ENCODE measurements at places on chromosomes 2 and 18.
A peak's percentile ranks its signal among the peaks of the same experiment; 100 is the strongest.

DNA sequence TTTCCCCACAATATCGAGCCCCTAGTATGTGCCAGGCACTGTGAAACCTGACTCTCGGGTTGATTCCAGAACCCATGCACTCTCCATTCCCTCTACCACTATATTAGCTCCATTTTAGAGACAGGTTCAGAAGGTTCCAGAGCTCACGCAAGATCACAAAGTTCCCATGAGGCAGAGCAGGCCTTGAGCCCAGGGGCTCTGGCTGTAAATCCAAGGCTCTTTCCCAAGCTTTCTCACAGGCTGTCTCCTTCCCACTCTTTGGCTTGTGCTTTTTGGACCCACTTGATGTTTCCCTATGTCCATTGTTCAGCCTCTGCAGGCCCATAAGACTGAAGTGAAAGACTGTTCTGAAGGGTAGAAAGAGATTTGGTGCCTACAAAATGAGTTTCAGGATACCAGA, 15.7 kb downstream of the KIAA2012 start:
- DNase-seq, result no peak

GRCh38 chr2:63792530-63792929, 49.2 kb upstream of the UGP2 start:
- DNase-seq, result no peak

DNA sequence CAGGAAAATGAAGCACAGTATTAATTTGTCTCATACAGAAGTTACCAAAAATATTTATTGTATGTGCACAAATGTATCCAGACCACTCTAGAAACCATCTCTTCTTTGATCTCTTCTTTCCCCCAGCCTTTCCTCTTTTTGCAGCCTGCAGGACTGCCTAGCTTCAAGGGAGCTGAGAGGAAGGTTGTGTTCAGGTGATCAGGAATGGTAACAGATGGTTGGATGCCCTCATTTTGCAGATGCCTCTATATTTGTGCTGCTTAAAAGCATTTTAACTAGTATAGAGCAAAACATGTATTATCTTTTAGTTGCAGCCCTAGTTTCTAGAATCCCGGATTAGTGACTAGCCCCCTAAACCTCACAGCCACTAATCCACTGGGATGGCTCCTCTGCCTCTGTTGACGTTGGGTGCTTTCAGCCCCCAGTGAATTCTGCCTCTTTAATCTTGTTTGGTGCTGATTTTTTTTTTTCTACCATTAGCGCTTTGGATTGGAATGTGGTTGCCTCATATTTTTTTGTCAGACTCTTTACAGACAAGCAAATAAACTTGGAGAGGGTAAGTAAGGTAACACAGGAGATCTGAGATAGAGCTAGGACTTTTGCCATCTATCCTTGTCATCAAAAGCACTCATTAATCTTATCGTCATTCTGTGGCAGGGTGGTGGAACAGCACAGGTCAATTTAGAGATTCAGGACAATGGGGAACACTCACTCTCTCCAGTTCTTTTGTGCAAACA, 103.8 kb upstream of the NDUFV2 start:
- peak; percentile 38 for DNase-seq

- DNase-seq, result no peak
These were observed 91.6 kb downstream of the TTC27 start for GRCh38 chr2:32719430-32719829.

GRCh38 chr2:208426412-208427045, 19.9 kb downstream of the PTH2R start:
- DNase-seq, result no peak

DNA sequence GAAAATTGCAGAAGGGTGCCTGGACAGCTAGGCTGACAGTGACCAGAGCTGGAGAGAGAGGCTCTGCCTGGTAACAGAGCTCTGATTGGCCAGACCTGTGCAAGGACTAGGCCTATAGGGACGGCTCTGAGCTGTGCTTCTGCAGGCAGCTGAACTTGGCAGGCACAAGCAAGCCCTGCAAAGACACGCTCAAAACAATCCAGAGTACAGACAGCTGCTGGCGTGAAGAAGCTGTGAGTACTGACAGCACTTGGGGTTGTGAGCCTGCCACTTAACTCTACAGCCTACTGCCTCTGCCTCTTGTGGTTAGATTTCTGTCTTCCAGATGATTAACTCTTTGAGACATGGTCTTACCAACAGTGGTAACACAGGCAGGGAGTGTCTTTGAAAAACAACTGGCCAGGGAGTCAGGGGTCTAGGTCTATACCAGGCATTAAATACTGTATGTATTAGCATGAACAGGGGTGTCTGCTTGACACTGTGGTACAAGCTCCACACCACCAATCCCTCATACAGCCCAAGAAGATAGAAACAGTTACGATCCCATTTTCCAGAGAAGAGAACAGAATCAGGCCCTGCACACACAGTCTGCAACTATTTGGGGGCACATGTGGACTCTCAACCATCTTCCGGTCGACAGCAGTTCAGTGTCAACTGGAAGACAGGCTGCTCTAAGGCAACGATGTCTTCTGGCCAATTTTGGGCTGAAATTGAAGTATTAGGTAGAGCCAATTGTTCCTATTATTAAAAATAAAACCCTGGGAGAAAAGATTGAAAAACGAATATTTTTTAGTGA, 568.4 kb downstream of the TNS1 start:
- DNase-seq, result peak; percentile 61

DNA sequence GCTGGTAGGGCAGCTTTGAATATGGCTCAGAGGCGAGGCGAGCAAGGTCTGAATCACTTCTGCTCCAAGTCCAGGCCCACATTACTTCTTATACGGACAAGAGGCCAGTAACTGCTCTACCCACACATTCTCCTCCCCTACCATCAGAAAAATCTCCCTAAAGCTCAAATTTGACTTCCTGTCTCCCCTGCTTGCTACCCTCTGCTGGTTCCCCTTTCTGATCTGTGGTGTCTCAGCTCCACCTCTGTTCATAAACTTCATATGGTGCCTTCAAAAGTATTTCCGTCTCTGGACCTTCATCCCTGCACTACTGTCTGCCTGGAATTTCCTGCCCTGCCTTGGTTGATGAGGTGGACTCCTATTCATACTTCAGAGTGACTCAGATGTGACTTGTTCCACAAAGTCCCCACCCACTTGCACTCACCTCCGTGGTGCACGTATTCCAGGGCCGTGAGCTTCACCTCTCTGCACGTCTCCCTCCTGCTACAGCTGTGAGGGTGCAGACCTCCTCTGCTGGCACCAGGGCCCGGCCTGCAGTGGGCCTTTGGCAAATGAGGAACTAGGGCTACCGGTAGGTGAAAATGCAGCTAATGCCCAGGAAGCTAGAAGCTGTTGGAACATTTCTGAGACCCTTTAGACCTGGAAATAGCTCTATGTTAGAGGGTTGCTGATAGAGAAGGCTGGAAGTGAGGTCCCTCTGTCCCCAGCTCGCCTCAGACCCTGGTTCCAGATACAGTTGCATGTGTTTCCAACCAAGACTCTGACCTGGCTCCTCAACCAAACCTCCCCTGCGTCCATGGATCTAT, 24.6 kb upstream of the KCMF1 start:
- DNase-seq, result no peak

GRCh38 chr2:96954011-96954846, 32.2 kb downstream of the FAM178B start:
- no peak for DNase-seq

- DNase-seq, result no peak
These were observed 891.6 kb upstream of the ZEB2 start for GRCh38 chr2:145411493-145411892.

DNA sequence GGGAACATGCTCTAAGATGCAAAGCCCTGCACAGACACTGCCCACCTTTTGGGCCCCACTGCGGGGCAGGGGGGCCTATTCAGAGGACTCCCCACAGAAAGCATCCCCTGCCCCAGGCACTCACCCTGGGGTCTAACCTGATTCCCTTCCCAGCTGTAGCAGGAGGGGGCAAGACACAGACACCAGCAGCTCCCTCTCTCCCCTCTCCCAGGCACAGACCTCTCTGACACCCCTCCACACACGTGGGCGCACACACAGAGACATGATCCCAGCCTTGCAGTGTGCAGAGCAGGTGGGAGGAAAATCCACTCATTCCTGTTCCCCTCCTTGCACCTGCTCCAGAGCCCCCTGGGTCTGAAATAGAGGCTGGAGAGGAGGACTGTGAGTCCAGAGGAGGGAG, 10.7 kb downstream of the TNS1 start:
- DNase-seq, result no peak

DNA sequence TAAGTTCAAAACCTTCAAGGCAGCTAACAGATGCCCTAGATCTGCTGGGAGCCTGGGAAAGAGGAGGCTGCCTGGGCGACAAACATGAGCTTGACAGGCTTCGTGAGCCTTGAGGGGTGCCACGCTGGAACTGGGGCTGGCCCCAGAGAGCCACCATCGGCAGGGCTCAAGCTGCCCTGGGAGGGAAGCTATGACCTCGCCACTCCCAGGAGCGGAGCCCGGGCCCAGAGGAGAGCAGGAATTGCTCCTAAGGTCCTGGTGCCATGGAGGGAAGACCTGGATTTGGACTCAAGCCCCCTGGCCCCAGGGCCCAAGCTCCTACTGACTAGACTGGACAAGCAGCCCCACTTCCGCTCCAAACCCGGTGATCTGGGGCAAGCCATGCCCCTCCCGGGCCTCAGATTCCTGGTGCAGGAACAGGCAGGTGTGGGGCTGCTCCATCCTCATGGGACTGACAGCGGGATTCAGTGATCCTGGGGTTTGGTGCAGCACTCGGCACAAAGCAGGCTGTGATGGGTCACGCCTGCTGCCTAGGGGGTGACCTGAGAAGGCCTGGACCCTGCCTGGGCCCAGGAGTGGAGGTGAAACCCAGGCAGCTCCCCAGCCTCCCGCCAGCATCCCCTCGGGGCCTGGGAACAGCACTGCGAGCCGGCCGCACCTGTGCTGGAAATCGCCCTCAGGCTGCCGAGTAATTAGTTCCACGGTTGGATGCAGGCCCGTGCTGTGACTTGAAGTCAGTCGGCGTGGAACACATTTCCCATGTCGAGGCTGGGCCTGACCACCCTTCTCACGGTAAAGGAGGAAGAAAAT, 246.9 kb downstream of the NDUFA10 start:
- no peak for DNase-seq

GRCh38 chr2:224885291-224885690, 157.0 kb downstream of the DOCK10 start:
- DNase-seq, result no peak

- DNase-seq, result no peak
These were observed 112.6 kb upstream of the YPEL5 start for GRCh38 chr2:30034052-30034775.

DNA sequence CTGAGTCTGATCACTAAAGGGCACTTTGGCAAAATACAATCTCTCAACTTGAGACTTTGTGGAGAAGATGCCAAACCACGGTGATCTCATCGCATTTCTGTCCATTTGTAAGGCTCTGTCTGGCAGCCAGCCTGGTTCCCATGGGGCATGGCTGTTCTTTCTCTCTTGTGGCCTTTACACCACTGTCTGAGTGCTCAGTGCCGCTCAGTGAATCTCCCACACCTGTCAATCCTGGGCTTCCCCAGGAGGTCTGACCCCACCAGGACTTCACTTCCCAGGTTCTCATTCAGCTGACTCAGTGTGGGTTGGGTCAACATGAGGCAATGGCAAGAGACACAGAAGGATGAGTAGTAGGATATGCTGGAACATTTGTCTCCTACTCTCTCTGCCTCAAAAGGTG, 96.8 kb upstream of the TRIB2 start:
- no peak for DNase-seq

- no peak for DNase-seq
These were observed 52.8 kb downstream of the CLASP1 start for GRCh38 chr2:121596221-121597080.

DNA sequence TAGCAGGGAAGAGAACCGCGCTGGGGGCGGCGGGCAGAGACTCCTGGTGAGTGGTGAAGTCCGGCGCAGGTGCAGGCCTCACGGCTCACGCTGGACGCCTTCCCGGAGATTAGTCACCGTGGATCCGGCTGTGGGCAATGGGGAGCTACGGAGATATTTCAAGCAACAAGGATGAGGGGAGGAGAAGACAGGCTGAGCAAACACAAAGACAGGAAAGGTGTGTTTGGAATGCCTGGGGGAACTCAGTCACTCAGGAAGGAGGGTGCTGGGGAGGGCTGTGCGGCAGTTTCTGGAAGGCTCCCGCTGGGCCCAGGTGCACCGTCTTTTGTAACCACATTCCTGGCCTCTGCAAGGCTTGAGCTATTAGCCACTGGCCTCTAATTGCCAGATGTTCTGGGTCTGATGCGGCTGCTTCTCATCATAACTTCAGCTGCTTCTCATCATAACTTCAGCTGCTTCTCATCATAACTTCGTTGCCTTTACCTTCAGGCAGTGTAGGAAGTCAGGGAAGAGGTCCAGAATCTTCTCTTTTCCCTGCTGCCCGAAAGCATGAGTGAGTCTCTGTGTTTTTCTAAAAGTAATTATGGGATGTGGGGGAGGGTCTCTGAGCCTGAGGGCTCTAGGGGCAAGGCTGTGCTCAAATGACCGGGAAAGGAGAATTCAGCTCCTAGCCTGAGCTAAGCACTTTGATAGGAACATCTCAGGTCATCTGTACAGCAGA, 118.9 kb downstream of the PXDN start:
- DNase-seq, result no peak

DNA sequence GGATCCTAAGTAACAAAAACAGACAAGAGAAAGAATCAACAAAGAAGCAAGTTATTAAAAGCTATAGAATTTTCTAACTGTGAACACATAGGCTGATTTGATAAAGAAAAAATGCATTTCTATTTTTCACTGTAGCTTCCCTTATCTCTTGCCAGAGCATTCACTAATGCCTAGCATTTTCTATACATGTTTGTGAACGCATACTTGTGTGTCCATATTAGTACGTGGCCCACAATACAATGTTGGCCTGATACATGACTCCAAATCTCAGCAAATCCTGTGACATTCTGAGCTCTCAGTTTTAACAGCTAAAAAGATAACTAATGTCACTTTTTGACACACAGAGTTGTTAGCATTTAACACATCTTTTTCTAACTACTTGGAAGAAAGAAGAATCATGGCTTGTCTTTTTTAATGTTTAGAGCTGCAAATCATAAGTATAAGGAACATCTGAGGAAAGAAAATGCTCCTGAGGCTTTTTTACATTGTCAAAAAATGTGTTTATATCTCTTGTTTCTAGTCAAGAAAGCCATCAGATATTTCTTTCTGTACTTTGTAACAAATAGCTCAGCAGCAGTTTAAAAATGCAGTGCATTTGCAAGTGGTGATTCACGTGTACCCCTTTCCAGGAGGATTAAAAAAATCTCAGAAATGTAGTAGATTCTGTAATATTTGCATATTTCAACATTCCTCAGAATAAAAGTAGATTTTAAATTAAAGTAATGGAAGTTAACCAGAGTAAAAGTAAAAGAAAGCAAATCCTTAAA, 1646.8 kb upstream of the TMEFF2 start:
- no peak for DNase-seq

- DNase-seq, result no peak
These were observed 221.3 kb downstream of the BCL2 start for GRCh38 chr18:63098018-63098981.

All from HuH-7.5 (cell line).